ENCODE measurements at places on chromosomes 1 and 21.

GRCh38 chr1:116769561-116769977 is 15.3 kb downstream of the CD2 start:
- DNase-seq, result no peak

- no peak for DNase-seq
Measured at GRCh38 chr1:193070942-193071341, 11.5 kb downstream of the RO60 start.

- DNase-seq, result no peak
Measured at GRCh38 chr1:65630855-65631254, 161.8 kb upstream of the PDE4B start.

DNA sequence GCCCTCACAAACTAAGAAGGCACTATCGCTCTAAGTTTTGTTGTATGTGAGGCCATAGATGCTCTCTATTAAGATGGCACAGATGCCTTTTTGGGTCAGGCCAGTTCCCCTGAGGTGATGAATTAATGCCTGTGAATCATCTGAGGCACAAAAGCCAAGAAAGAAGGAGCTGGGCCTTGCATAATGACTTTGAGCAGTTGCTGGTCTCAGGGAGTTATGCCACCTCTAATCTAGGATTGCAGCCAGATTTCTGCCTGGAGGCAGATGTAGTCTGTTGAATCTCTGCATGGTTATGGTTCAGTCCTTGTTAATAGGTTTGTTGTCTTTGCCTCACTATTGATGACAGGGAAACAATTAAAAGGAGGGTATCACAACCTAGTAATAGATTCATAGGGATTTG is 168.1 kb upstream of the CHRM3 start:
- DNase-seq, result no peak

DNA sequence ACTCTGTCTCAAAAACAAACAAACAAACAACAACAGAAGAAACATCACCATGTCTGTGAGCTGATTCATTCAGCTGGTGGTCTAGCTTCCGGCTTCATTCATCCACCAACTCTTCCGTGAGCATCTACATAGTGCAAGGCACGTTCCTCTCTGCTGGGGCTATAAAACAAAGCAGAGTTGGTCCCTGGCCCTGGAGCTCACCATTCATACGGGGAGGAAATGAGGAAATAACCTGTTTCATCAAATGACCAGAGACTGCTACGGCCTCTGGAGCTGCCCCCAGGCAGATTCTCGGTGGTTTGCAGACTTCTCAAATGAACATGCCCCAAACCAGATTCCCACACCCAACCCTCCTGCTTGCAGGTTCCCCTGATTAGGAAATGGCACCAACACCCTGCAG is 41.0 kb upstream of the ID3 start:
- DNase-seq, result no peak

DNA sequence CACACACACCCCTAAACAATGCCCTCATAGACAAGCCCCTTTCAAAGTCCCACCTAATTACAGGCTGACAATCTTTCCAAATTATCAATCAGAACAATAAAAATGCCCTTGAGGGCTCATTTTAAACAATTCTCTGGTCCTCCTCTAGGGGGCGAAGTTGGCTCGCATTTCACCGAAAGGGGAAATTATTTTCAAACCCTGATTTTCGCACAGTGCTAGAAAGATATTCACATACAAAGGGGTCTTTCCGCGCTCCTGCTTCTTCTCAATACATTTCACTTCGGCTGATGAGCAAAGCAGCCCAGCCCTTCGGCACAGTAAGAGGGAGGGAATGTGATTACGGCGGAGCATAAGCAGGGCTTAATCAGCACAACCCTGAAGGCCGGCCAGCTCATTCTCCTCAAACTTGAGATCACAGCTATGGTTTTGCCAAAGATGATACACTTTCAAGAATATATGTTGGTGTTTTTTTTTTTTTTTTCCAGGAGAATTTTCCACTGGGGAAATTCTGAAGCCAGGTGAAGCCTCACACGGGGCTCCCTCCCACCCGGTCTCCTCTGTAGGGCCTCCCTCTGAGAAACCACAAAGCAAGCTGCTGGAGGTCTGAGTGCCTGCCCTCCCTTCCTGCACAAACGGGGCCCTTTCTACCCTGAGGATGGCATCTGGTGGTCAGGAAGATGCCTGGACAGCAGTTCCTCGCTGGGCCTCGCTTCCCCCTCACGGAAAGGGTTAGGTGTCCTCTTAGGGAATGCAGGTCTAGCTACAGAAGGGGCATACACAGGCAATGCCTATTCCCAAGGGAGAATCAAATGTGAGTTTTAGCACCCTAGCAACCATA is 66.9 kb downstream of the GNG12 start:
- DNase-seq, result peak; percentile 22

DNA sequence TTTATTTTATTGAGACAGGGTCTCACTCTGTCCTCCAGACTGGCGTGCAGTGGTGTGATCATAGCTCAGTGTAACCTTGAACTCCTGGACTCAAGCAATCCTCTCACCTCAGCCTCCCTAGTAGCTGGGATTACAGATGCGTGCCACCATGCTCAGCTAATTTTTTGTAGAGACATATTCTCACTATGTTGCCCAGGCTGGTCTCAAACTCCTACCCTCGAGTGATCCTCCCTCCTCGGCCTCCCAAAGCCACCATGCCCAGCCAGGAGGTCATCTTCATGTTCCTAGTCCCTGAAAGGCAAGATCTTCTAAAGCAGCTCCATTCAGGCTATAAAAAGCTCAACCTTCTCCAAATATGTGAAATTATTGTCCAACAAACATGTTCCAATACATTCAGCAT is 53.9 kb downstream of the TOR1AIP2 start:
- no peak for DNase-seq

DNA sequence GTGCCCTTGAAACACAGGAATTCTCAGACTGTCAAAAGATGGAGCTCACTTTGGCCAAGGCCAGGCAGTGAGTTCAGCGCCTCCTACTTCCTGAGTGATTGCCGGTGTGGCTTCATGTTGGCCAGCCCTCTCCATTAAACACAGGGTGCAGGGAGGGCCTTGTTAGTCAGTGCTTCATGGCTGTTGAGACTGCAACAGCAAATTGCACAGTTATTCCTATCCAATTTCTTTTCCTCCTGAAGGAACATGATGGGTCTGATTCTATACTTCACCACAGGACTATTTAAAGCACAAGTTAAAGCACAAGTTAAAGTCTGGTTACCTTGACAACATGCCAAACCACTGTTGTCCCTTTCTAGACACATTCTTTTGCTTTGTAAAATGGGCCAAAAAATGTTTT is 156.6 kb downstream of the SIPA1L2 start:
- no peak for DNase-seq

GRCh38 chr1:155269381-155269780 is 3.9 kb downstream of the CLK2 start:
- DNase-seq, result no peak

DNA sequence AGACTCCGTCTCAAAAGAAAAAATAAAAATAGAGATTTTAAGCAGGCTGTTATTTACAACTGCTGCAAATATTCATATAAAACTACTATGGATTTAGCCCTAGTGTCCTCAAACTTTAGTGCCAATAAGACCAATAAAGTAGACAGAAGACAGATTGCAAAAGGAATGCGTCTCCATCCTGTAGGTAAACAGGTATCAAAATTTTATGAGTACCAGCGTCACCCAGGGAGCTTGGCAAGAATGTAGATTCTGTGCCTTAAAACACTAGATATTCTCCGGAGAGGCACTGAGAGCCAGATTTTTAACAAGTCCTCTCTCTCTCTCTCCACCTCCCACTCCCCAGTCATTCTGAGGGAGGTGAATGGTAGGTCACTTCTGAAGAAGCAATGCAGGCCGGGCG is 18.4 kb downstream of the SMYD3 start:
- DNase-seq, result no peak

GRCh38 chr1:47650611-47651010 is 212.8 kb downstream of the FOXD2 start:
- no peak for DNase-seq

DNA sequence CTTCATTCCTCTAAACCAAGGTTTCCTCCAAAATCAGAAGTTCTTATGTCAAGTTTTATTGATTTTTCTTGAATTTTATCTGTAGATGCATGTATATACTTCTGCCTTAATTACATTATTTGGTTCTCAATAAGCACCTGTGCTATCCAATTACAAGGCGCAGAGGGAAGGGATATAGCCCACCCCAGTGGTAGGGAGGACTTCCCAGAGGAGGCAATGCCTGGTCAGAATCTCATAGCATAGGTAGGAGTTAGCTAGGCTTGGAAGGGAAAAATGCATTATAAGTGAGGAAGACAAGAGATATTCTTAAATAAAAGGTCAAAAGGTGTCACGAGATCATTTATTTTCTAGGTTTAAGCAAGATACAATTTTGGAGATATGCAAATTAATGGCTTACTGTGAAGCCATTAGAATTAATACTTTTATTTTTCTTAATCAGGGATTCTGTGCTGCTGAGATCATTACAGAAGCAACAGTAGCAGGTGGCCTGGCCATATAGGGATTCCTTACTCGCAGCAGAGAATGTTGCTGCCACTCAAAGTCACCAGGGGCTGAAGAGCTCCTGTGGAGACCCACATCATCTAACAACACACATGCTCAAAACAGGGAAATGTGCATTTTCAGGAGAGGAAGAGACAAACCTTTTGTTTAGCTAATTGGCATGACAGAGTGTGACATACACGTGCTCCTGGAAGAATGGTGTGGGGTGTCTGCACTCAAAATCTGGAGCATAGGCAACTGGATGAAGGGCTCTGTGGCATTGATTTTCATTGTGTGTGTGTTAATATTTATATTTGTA is 178.3 kb downstream of the ATG4C start:
- no peak for DNase-seq

GRCh38 chr1:55555956-55556725 is 341.0 kb upstream of the USP24 start:
- DNase-seq, result no peak

DNA sequence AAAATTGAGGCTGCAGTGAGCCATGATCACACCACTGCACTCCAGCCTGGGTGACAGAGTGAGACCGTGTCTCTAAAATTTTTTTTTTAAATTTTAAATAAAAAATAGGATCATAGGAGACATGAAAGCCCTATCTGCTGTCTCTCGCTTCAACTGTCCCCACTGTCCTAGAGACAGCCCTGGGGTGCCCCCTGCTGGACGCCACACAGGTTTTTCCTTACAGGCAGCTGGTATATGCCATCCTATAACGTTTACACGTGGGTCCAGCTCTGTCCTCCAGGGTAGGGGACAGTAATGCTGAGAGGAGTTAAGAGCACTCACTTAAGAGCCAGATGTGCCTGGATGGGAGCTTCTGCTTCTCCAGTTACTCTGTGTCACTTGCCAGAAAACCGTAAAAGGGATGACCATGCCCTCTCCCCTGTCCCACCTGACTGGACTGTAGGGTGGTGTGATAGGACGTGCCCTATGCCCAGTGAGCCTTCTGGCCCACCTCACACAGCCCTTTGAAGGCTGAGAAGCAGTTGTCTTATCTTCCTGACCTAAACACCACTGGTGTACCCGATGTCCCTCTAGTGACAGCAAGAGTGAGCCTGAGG is 8.5 kb downstream of the FBXO2 start:
- DNase-seq, result peak; percentile 80

- DNase-seq, result peak; percentile 18
Measured at GRCh38 chr1:76037324-76037723, 37.2 kb upstream of the ST6GALNAC3 start.

- no peak for DNase-seq
Measured at GRCh38 chr1:198913667-198914066, 274.8 kb downstream of the PTPRC start.

GRCh38 chr1:199307496-199308264 is 668.8 kb downstream of the PTPRC start:
- no peak for DNase-seq

- no peak for DNase-seq
Measured at GRCh38 chr1:42037586-42037985, 115.6 kb upstream of the GUCA2B start.

- DNase-seq, result no peak
Measured at GRCh38 chr1:29240400-29240837, 4.1 kb downstream of the PTPRU start.

DNA sequence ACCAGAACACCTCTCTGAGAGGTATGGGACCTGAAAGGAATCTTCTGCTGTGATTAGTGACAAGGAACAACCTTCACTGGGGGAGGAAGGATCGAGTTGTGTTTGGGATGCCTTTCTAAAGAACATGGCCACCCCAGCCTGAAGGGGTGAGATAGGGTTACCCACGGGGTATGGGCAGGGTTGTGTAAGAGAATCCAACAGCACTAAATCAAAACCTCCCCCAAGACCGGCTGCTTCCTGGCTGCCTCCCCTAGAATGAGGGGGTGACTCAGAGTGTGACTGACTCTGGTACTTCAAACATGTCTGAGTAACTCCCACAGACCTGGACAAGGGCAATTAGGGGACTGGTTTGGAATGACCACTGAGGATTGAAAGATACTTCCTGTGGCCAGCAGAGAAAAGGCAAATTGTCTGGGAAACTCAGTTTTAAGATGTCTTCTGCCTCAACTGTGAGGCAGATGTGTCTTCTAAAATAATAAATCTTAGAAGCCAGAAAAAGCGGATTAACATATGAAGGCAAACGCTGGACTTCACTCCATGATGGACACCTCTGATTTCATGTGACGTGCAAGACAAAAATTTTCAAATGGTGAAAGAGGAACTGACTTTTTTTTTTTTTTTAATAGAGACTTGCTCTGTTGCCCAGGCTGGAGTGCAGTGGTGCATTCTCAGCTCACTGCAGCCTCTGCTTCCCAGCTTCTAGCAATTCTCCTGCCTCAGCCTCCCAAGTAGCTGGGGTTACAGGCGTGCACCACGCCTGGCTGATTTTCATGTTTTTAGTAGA is 6.7 kb upstream of the PTPN14 start:
- DNase-seq, result no peak

- DNase-seq, result no peak
Measured at GRCh38 chr1:28039341-28039740, 49.1 kb downstream of the EYA3 start.

DNA sequence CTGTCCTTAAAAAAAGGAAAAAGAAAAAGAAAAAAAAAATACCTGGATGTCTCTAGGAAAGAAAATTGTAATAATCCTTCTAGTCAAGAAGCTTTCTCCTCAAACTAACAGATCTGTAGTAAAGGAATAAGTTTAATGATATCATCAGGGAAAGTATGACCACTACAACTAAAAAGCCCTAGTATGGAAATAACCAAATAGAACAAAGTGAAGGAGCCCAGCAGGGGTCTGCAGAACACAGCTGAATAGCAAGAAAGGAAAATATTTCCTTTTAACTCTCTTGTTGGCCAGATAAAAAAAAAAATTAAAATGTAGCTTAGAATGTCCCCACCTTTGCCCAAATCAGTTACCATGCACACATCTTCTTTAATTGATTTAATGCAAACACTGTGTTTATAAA is 43.2 kb downstream of the PRRX1 start:
- no peak for DNase-seq

DNA sequence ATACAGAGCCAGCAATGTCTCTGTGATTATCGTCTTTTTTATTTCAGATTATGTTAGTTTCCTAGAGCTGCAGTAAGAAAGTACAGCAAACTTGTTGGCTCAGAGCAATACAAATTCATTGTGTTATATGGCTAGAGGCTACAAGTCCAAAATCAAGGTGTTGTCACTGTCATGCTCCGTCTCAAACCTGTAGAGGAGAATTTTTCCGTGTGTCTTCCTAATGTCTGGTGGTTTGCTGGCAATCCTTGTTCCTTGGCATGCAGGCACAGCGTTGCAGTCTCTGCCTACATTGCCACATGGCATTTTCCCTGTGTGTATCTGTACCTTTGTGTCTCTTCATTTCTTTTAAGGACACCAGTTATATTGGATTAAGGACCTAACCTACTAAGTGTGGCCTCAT is 244.4 kb downstream of the LRRIQ3 start:
- no peak for DNase-seq

Measured in NCI-H526 (cell line).